CD4-positive, alpha-beta T cell treated with Interleukin-15 for 4 hours (primary cell): ENCODE measurements at places on chromosomes 12 and 14.
A peak's percentile ranks its signal among the peaks of the same experiment; 100 is the strongest.

DNA sequence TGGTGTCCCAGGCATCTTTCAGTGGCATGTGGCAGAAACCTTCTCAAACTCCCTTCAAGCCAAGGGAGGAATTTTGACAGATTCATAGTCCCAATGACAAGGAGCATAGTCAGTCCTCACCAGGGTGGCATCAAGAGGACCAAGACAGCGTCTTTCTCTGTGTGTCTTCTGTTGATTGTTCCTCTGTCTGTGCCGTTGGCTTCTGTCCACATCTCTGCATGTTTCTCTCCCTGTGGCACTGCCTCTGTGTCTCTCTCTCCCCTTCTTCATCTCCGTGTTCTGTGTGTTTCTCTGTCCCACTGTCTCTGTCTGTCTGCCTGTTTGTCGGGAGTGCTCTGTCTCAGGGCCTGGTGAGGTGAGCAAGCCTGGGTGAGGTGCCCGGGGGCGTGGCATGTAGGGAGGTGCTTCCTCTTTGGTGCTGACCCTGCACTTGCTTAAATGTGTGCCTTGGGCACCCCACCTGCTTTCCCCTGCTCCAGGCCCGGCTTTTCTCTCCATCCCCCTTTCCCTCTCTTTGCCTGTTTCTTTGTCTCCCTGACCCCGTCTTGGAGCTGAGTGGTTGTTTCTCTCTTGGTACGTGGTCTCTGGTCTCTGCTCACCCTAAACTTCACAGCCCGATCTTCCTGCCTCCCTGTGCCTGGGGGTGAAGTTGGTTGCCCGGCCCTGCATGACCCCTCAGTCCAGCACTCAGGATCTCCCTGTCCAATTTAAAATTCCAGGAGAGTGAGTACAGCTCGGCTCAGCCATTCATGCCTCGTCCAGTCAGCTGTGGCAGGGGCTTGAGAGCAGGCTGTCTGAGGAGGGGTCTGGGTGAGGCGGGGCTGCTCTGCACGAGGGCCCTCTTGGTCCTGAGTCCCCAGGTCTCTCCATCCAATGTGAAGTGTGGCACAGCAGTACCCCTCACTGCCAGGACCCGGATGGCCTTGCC, 28.5 kb downstream of the JDP2 start:
- no peak for DNase-seq

GRCh38 chr14:71621276-71621675, 311.0 kb upstream of the RGS6 start:
- no peak for DNase-seq

DNA sequence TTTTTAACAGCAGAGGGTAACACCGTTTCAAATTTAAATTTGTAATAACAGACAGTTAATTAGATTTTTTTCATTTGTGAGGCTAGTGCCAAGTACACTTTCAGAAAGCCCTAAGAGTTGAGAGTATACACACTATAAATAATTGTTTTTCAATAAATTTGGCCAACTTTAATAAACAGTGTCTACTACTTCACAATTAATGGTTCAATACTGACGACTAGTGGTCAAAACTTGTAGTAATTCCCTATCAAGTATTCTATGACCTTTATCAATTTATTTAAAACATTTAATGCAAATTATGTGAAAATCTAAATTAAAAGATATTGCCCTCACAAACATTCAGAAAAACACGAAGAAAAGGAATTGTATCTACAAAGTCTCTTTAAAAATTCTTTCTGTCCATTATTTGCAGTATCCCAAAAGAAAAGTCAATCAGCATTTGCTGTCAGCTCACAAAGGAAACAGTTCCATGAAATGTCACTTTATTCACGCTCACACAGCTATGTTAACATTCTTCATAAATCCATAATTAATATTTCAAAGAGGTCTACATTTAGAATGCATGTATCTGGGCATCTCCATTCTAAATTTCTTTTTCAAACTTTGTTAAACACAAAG, 91.2 kb downstream of the CEP128 start:
- DNase-seq = peak; percentile 12

GRCh38 chr12:15701206-15701605, 88.0 kb downstream of the EPS8 start:
- DNase-seq = no peak

DNA sequence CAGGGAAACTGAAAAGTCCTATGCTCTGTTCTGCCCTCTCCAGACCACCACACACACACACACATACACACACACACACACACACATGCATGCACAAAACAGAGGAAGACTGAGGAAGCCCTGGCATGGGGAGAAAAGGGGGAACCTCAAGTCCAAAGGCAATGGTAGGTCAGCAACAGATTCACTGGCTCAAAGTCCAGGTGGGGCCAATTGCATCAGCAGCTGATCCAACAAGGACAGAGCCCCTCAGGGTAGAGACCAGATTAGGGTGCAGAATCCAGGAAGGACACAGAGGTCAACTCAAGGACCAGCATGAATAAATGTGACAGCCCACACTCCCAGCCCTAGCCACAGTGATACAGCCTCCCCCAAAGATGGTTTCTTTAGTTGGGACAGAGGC, 425.0 kb upstream of the SOX5 start:
- no peak for DNase-seq

GRCh38 chr14:64717870-64718269, 13.6 kb downstream of the PLEKHG3 start:
- DNase-seq = no peak

DNA sequence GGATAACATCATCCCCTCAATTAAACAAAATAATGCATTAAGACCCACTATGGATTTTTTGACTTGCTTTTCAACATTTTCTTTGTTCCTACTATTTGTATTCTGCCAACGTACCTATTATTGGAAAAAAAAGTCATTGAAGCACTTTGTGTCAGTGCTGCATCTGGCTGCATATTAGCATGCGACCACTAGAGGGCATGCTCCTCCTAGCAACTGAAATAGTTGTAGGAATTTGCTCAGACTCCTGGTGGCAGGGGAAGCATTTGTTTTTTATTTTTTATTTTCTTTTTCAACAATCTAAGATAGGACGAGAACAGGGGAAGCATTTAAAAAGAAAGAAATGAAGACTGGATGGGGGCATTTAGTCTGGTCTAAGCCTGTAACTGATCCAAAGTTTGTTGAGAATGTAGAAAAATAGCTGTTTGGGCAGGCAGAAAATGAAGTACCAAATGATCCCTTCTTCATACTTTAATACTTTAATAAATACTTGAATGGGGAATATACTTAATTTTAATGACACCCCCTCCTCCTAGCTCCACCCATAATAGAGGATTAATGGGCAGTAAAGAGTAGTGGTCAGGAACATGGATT, 14.5 kb upstream of the CLEC4A start:
- peak; percentile 80 for DNase-seq

DNA sequence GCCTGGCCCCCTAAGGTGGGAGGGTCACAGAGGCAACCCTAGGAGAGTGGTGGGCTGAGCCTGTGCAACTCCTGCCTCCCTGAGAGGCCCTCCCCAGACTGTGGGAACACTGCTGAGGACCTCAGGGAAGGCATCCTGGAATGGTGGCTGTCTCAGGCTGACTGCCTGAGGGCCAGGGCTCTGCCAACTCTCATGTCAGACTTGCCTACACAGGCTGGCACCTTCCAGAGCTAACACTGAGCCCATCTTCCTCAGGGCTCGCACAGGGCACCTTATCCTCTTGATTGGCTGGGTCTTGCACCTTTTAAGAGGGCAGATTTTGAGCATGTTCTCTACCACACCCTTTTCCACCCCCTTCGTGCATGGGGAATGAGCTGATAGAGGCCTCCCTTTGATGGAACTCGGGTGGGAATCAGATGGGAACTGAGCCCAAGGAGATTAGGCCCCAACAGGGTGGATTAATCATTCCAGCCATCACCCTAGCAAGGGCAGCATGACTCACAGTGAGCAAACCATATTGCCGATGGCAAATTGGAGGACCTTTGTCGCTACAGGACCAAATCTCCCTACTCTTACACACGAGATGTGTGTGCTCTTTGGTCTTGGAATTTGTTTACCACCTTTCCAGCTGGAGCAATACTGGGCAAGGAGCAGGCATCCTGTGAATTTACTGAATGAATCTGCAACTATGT, 702.8 kb downstream of the VRK1 start:
- DNase-seq = no peak

DNA sequence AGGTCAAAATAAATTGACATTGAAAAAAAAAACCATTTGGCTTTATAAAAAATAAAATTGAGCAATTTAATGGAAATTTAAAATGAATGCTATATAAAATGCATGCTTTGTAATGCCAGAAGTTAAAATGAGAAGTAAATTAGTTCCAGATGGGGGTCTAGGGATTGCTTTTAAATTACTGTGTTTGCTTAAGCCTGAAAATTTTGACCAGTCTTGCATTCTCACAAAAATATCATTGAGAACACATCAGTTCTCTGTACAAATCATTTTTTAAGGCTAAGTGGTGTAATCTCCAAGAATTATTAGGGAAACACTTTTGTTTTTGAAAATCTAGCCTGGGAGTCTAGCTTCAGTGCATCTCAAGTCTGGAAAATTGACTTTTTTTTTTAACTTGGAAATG, 90.7 kb downstream of the RERG start:
- no peak for DNase-seq

DNA sequence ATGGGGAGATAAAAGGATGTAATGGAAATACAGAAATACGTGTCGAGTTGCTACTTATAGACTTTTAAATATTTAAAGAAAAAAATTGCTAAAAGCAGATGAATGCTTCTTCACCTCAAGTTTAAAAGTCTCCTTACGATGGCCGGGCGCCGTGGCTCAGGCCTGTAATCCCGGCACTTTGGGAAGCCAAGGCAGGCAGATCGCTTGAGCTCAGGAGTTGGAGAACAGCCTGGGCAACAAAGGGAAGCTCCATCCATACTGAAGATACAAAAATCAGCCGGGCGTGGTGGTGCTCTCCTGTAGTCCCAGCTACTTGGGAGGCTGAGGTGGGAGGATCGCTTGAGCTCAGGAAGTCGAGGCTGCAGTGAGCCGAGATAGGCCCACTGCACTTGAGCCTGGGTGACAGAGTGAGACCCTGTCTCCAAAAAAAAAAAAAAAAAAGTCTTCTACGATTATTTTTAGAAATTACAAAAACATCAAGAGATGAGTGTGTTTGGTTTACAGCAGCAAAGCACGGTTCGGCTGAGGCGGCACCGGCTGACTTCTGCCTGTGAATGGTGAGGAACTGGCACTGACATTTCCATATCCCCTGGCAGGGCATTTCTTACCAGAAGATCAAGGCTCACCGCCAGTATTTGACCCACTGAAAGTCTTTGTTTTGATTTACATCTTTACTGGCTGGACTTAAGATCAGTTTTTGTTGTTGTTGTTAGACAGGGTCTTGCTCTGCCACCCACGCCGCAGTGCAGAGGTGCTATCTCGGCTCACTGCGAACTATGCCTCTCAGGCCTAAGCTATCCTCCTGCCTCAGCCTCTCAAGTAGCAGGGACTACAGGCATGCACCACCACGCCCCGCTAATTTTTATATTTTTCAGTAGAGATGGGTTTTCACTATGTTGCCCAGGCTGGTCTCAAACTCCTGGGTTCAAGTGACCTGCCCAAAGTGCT, 3.9 kb upstream of the MTA1 start:
- no peak for DNase-seq

DNA sequence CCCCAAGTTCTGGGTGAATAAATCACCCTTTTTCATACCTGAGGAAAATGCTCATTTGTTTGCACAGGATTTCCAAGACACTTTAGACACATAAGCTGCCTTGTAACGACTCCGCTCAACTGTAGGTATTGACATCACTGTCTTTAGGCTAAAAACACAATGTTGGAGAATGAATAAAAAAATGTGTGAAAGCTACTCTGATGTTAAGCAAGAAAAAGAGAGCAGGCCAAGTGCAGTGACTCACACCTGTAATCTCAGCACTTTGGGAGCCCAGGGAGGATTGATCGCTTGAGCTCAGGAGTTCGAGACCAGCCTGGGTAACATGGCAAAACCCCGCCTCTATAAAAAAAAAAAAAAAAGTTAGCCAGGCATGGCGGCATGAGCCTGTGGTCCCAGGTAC, 11.1 kb upstream of the CIPC start:
- DNase-seq = no peak

DNA sequence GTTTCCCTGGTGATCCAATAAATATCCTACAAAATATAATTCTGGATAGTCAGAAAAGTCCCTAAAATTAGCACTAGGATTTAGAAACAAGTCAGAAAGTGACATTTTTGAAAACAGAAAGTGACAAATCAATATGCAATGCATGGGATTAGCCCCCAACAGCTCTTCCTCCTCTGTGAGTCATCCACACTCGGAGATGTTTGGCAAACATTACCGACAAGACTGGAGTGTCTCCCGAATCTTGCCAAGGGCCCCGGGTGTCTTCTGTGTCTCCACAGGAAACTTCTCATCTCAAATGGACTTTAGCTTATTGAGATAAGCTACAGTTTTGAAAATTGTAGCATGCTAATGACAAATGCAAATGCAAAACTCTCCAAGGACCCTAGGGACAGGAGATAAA, 398.9 kb upstream of the CCDC196 start:
- DNase-seq = no peak

GRCh38 chr12:120999191-121000120, 16.8 kb downstream of the C12orf43 start:
- DNase-seq = no peak

- DNase-seq = no peak
Measured at GRCh38 chr12:105897311-105897725, 241.4 kb downstream of the NUAK1 start.

GRCh38 chr12:21580748-21581516, 23.7 kb downstream of the GYS2 start:
- no peak for DNase-seq

DNA sequence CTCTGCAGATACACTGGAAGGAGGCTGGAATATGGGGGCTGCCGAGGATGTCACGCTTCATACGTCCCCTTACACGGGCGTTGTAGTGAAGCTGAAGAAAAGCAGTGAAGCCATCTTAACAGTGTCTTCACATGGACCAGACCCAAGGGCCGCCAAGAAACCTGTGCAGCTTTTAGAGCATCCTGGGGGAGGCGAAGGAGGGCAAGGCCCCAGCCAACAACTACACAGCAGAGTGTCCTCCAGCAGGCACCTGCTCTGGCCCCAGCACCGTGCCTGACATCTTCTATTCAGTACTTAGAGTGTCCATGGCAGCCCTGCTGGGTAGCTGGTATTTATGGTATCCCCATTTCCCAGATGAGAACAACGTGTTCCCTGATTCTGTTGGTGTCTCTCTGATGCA, 48.9 kb upstream of the RIN3 start:
- no peak for DNase-seq

DNA sequence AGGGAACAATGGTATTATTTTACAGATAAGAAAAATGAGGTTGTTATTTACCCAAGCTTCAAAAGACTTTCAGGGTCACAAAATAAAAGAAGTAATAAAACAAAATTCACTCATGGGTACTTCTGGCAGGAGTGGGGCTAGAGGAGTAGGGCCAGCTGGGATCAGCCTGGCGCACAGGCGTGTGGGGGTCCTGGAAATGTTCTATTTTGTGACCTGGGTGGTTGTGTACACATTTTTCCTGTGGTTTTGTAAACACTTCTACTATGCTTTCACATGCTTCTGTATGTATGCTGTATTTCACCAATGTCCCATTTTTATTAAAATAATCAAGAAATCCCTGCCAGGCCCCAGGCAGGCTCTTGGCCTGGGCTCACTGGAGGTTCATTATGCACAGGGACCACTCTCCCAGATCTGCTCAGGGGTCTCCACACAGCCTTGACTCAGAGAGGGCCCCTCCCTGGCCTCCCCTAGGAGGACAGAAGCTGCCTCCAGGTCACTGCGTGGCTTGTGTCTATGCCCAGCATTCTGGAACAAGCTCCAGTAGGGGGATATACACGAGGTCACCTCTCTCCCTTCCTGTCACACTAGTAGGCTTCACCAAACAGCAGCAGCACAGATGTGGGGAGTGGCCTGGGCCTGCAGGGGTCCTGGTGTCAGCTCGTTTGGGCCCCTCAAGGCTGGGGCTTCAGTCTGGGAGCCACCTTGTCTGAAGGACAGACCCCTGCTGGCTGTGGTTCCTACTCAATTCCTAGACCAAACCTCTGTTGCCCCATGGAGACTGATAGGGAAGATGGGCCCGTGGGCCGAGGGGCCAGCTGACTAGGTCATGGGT, 37.8 kb downstream of the ANAPC7 start:
- DNase-seq = no peak
